ENCODE measurements at places on chromosomes 11 and 22.
A peak's percentile ranks its signal among the peaks of the same experiment; 100 is the strongest.

DNA sequence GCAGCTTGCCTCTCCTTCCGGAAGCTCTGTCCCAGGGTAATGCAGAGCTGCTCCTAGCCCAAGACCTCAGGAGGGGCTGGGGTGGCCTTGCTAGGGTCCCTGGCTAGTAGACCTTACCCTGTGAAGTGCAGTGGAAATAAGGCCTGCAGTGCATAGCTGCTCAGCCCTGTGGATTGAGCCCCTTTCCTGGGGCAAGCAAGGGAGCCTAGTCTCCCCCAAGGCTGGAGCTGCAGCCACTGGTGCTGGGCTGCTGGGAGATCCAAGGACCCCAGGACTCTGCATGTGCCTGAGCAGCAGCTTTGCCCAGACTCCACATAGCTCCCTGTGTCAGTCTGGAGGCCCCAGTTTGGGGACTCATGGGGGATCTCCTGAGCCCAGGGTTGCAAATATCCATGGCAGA is 57.9 kb downstream of the FANCF start:
- no peak for DNase-seq

- no peak for DNase-seq
These were observed 73.4 kb downstream of the NCAPD3 start for GRCh38 chr11:134150195-134150903.

- DNase-seq: no peak
These were observed 46.2 kb downstream of the HIRA start for GRCh38 chr22:19385221-19385906.

DNA sequence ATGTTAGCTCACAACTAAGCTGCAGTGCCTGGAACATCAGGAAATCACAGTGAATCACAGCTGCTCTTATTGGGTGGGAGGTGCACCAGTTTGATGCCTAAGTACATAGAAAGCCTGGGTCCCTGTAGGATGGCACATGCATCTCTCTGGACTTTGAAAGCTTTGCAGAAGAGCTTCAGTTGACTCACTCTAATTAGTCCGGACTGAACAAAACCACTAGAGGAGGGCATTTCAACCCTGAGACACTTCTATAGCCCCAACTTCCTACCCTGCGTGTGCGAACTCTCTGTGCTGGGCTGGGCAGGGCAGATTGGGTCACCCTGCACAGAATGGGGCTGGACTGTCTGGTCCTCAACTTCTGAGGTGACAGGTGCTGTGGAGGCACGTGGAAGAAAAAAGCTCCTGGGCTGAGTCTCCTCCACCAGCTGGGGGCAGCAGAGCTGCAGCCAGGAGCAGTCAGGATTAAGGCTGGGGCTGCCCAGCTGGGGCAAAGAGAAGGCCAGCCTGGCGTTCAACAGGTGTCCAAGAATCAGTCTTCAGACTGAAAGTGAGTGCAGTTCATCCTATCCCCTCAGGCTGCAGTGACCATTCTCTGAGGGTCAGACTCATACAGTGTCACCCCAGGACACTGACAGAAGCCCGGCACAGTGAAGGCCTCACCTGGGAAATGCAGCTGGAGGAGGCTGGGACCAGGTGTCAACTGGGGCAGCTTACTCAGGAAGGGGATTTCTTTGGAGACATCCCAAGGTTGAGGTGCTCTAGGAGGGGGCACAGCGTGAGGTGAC is 22.1 kb downstream of the GGTLC2 start:
- peak; percentile 59 for DNase-seq

Data from NCI-H526 (cell line).